ENCODE measurements at places on chromosomes 5 and 9. TPM values are rescaled to one million over a fixed set of nuclear protein-coding genes. Genes with fewer than 3 reads are reported as not detected.

DNA sequence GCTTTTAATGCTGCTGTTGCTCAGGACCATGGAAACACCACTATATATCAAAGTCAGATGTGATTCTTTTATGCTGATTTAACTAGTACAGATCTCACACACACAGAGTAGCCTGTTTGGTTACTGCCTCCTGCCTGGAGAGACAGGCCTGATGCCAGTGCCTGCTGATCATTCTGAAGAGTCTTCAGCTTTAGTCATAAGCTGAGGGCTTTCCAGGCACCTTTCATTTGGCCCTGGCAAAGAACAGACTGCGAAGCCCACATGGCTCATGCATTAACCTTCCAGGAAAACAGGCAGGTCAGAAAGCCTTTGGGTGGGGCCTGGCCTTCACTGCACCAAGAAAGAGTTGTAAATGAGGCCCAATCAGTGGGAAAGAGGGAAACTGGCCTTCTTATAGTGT lies 144.7 kb downstream of the SAXO1 start:
- DNase-seq = no peak
- H3K4me3 ChIP-seq = no peak overlapping the region

DNA sequence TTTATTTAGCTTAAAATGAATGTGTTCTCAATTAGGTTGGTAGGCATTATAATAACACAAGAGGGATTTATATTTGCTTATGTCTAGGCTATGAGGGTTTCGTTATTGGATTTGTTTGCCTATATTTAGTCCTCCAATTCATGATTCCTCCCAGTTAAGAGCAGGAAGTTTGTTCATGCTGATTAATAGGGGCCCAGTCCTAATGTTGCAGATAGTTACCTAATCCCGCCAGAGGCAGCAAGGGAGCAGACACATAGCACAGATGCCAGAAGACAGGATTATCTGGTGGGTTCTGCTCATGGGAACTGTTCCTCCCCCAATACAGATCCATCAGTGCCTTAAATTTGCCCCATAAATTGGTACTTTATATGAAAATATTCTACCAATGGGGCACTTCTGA lies 100.8 kb upstream of the TLE4 start:
- H3K4me1 ChIP-seq = no peaks in the 10 kb centered on the region
- no peaks in the 10 kb centered on the region for H3K27me3 ChIP-seq
- H3K4me3 ChIP-seq = no peak overlapping the region
- no peaks in the 10 kb centered on the region for H3K36me3 ChIP-seq
- DNase-seq = no peak
- no peak overlapping the region for H3K27ac ChIP-seq

DNA sequence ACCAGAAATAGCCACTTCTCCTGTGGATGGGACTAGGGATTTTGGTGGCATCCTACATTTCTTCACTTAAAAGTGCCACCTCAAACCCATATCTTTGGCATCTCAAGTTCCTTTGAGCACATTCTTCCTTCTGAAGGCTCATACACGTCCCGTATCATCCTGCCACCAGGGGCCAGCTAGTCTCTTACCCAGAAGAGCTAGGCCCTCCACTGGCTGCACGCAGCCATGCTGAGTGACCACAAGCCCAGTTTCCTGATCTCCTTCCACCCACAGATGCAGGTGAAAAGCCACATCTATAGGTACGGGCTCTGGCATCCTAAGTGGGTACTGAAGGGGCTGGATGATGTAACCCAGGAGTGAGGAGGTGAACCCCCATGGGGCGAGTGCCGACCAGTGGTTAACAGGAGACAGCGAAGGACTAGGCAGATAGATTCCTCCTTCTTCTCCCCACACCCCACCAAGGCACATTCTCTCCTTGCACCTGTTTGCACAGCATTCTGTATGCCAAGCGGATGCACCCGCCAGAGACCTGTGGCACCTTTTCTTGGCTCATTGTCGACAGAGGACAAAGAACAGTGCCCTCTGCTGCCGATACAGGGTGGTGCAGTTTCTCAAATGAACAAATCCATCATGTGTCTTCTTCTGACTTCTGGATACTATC lies 14.4 kb upstream of the SCGB3A1 start:
- H3K4me3 ChIP-seq = no peak overlapping the region
- no peaks in the 10 kb centered on the region for H3K4me1 ChIP-seq
- H3K27me3 ChIP-seq = no peaks in the 10 kb centered on the region
- H3K27ac ChIP-seq = no peak overlapping the region
- peak; percentile 84 for DNase-seq
- no peaks in the 10 kb centered on the region for H3K36me3 ChIP-seq

CCDC180 gene
- 8.6 TPM for total RNA-seq

GRCh38 chr5:17415321-17415758 lies 82.7 kb upstream of the TAF11L2 start:
- H3K4me3 ChIP-seq = no peak overlapping the region
- no peaks in the 10 kb centered on the region for H3K36me3 ChIP-seq
- H3K27ac ChIP-seq = no peak overlapping the region
- H3K27me3 ChIP-seq = no peaks in the 10 kb centered on the region
- DNase-seq = no peak

ORM2 gene
- total RNA-seq = not detected

DNA sequence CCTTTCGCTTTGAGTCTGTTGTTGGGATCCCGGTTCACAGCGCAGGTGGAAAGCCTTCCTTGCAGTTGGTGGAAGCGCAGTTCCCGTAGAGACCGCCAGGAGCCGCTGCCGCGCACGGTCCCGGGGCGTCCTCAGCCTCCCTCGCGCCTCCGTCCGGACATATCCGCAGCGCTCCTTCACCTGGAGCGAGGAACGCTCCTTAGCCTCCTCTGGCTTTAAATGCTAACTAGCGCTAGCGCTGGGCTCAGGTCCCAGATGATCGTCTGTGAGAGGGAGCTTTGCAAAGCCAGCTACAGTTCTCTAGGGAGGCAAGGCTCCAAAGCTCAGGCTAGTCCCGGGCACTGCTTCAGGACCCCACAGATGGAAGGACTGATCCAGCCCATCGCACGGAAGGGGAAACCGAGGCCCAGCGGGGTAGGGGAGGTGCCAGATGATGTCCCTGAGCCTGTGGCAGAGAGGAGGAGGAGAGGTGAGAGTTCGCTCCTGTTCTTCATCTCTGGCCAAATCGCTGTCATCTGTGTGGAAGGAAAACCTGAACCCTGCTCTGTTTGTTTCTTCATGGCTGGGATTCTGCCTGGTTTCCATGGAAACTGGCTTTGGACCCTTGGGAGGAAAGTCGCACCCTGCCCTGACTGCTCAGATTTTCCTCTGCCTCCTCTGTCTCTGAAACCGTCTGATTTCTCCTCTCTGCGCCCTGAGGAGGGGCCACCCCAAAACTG lies 31.4 kb downstream of the COL15A1 start:
- 0 out of 2 replicates have a peak, but pooled peaks cover 3% of the 10 kb centered on the region for H3K27me3 ChIP-seq
- DNase-seq = peak; percentile 86
- H3K27ac ChIP-seq = no peak overlapping the region
- peaks cover 9% of the 10 kb centered on the region for H3K4me1 ChIP-seq

All from Karpas-422 (cell line).